ENCODE measurements at places on chromosomes 2 and 18. TPM values are rescaled to one million over a fixed set of nuclear protein-coding genes. Genes with fewer than 3 reads are reported as not detected.

Gene EHBP1
- polyA plus RNA-seq, result 12.3 TPM

Gene NEURL3
- polyA plus RNA-seq, result not detected

Gene GKN1
- not detected for polyA plus RNA-seq

Gene ZSWIM2
- not detected for polyA plus RNA-seq

Gene NXPH2
- polyA plus RNA-seq, result not detected

Gene PRSS56
- polyA plus RNA-seq, result not detected

Gene PLGLB2
- polyA plus RNA-seq, result 0.37 TPM

Gene GPR155
- polyA plus RNA-seq, result 10.8 TPM

Gene COL3A1
- not detected for polyA plus RNA-seq

Gene MARCO
- polyA plus RNA-seq, result not detected

Gene TMEM37
- polyA plus RNA-seq, result 1.8 TPM

Gene TCF7L1
- polyA plus RNA-seq, result not detected

Gene CDH20
- 0.15 TPM for polyA plus RNA-seq

Gene FAM110C
- polyA plus RNA-seq, result 0.06 TPM

Gene PTGR3
- polyA plus RNA-seq, result 17.0 TPM

Gene CCNT2
- polyA plus RNA-seq, result 22.9 TPM

Gene SLC5A7
- not detected for polyA plus RNA-seq

Gene SCN9A
- polyA plus RNA-seq, result 0.16 TPM

Gene HNMT
- not detected for polyA plus RNA-seq

Gene GAD1
- polyA plus RNA-seq, result not detected

Gene REG3A
- not detected for polyA plus RNA-seq

Measured in naive thymus-derived CD4-positive, alpha-beta T cell (primary cell).